Endothelial cell of umbilical vein (primary cell): ENCODE measurements at places on chromosomes 3 and 15. TPM values are rescaled to one million over a fixed set of nuclear protein-coding genes. Genes with fewer than 3 reads are reported as not detected.

Gene RASGRF1
- total RNA-seq, result not detected in 2 replicates

Gene PP2D1
- not detected in 2 replicates for total RNA-seq

Gene TCF12
- 127 and 133 TPM in 2 replicates for total RNA-seq

Gene ITIH1
- not detected in 2 replicates for total RNA-seq

Gene TOP2B
- 98.9 and 102 TPM in 2 replicates for total RNA-seq

Gene PLXNB1
- total RNA-seq, result 43.0 and 43.1 TPM in 2 replicates

Gene C15orf61
- 3.7 and 4.1 TPM in 2 replicates for total RNA-seq

Gene SPATA12
- 0.14 TPM in 1 of 2 replicates, not detected in the other for total RNA-seq

Gene CCPG1
- 58.5 and 59.5 TPM in 2 replicates for total RNA-seq

Gene DNAH1
- total RNA-seq, result 5.0 and 5.8 TPM in 2 replicates

Gene SPINK8
- total RNA-seq, result not detected in 2 replicates

Gene ZBBX
- not detected in 2 replicates for total RNA-seq

Gene MFAP1
- 29.3 and 30.5 TPM in 2 replicates for total RNA-seq

Gene AGBL1
- total RNA-seq, result not detected in 2 replicates

Gene SERPINI2
- total RNA-seq, result not detected in 2 replicates

Gene ARHGAP31
- 64.8 and 65.8 TPM in 2 replicates for total RNA-seq

Gene SUSD5
- 15.3 and 18.8 TPM in 2 replicates for total RNA-seq

Gene EPHA6
- total RNA-seq, result 0.28 TPM in 1 of 2 replicates, not detected in the other

Gene LSAMP
- total RNA-seq, result not detected in 2 replicates

Gene HTR3E
- not detected in 2 replicates for total RNA-seq

Gene COLQ
- 1.1 and 2.3 TPM in 2 replicates for total RNA-seq

Gene LRTM1
- total RNA-seq, result not detected in 2 replicates

Gene ZBTB47
- 13.0 and 14.5 TPM in 2 replicates for total RNA-seq

Gene ZIC4
- not detected in 2 replicates for total RNA-seq

Gene PROK2
- total RNA-seq, result not detected in 2 replicates

Gene CCDC174
- 15.1 and 16.6 TPM in 2 replicates for total RNA-seq

Gene AP4E1
- 9.8 and 10.1 TPM in 2 replicates for total RNA-seq

Gene KBTBD12
- not detected in 2 replicates for total RNA-seq

Gene PRICKLE2
- total RNA-seq, result 7.1 and 8.9 TPM in 2 replicates

Gene FNDC3B
- 295 and 302 TPM in 2 replicates for total RNA-seq

Gene CCDC39
- total RNA-seq, result not detected in 2 replicates

Gene MED12L
- total RNA-seq, result 0.23 and 0.27 TPM in 2 replicates

Gene PATL2
- total RNA-seq, result 0.42 TPM in 1 of 2 replicates, not detected in the other

Gene TTLL13
- total RNA-seq, result not detected in 2 replicates

Gene PARP15
- 0.99 and 1.4 TPM in 2 replicates for total RNA-seq

Gene CD200R1
- not detected in 2 replicates for total RNA-seq

Gene SLC24A5
- not detected in 2 replicates for total RNA-seq

Gene MCTP2
- 0.75 and 1.6 TPM in 2 replicates for total RNA-seq

Gene CPEB1
- not detected in 2 replicates for total RNA-seq

Gene PPP2R3A
- 13.8 and 14.6 TPM in 2 replicates for total RNA-seq

Gene HERC2
- 77.6 and 83.9 TPM in 2 replicates for total RNA-seq

Gene TNK2
- total RNA-seq, result 71.6 and 77.0 TPM in 2 replicates

Gene KIF15
- total RNA-seq, result 20.9 and 21.6 TPM in 2 replicates

Gene CISH
- 2.2 and 2.5 TPM in 2 replicates for total RNA-seq

Gene IMPG2
- total RNA-seq, result 0.71 and 0.76 TPM in 2 replicates

Gene SLC12A8
- total RNA-seq, result 0.86 and 0.97 TPM in 2 replicates

Gene CLRN1
- not detected in 2 replicates for total RNA-seq

Gene GPR62
- 0.15 TPM in 1 of 2 replicates, not detected in the other for total RNA-seq

Gene ADAMTS9
- 22.6 and 23.9 TPM in 2 replicates for total RNA-seq

Gene SMAD3
- total RNA-seq, result 71.7 and 88.2 TPM in 2 replicates

Gene SHC4
- 0.20 TPM in 1 of 2 replicates, not detected in the other for total RNA-seq

Gene UPK1B
- total RNA-seq, result not detected in 2 replicates

Gene SEMA6D
- total RNA-seq, result 22.5 and 26.7 TPM in 2 replicates

Gene PCOLCE2
- total RNA-seq, result not detected in 2 replicates

Gene ACOX2
- 1.5 and 2.1 TPM in 2 replicates for total RNA-seq

Gene FES
- 51.0 and 58.1 TPM in 2 replicates for total RNA-seq

Gene CDCP1
- 0.22 TPM in 1 of 2 replicates, not detected in the other for total RNA-seq

Gene MUC13
- total RNA-seq, result not detected in 2 replicates

Gene C2CD4A
- total RNA-seq, result 0.46 and 1.1 TPM in 2 replicates

Gene SLC9C1
- total RNA-seq, result 0.09 TPM in 1 of 2 replicates, not detected in the other
